ENCODE measurements at places on chromosomes 11 and 22. TPM values are rescaled to one million over a fixed set of nuclear protein-coding genes. Genes with fewer than 3 reads are reported as not detected.

DNA sequence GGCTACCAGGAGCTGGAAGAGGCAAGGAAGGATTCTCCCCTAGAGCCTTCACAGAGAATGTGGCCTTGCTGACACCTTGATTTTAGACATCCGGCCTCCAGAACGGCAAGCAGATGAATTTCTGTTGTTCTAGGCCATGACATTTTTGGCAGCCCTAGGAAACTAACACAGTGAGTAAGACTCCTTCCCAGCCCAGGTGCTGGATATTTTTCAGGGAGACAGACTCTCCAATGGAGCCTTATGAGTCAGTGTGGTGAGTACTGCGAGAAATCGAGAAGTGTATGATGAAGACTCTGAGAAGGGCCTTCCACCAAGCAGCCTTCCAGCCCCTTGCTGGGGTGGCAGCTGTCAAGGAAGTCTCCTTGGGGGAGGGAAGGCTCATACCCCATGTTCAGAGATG, 114.4 kb downstream of the OSBP2 start:
- DNase-seq = no peak

- DNase-seq = no peak
These were observed 70.7 kb downstream of the MN1 start for GRCh38 chr22:27730641-27731433.

- DNase-seq = no peak
These were observed 136.8 kb downstream of the KIF18A start for GRCh38 chr11:27971171-27971570.

GRCh38 chr11:121895919-121896318, 220.1 kb downstream of the BLID start:
- DNase-seq = peak; percentile 78

DNA sequence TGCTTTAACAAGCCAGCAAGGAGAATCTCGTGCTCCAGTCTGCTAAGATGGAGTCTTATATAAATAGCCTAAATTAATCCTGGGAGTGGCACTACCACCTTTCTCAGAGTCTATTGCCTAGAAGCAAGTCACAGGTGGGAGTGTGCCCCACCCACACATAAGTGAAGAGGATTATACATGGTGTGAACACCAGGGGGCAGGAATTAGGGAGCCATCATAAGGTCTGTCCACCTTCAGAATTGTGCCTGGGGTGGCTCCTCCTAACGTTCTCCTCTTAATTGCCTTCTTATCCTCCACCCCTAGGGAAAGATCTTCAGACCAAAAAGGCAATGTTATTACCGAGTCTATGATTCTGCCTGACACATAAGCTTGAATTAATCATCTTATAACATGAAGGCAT, 276.8 kb upstream of the SESN3 start:
- no peak for DNase-seq

GRCh38 chr11:92199991-92200390, 24.6 kb upstream of the FAT3 start:
- no peak for DNase-seq

GRCh38 chr11:36684840-36685801, 87.1 kb upstream of the RAG2 start:
- no peak for DNase-seq

SCARF2 gene
- total RNA-seq = 73.8 TPM

DAGLA gene
- total RNA-seq = 2.4 TPM

SLC22A6 gene
- not detected for total RNA-seq

ACR gene
- not detected for total RNA-seq

LDHA gene
- 1,464 TPM for total RNA-seq

Measured in HFFc6 (cell line).